Naive thymus-derived CD8-positive, alpha-beta T cell (primary cell): ENCODE measurements at places on chromosomes 4 and X. TPM values are rescaled to one million over a fixed set of nuclear protein-coding genes. Genes with fewer than 3 reads are reported as not detected.

- H3K27me3 ChIP-seq, result no peaks in the 10 kb centered on the region
- H3K4me3 ChIP-seq, result no peak overlapping the region
- H3K27ac ChIP-seq, result no peak overlapping the region
- H3K36me3 ChIP-seq, result no peaks in the 10 kb centered on the region
- no peak for DNase-seq
Measured at GRCh38 chrX:68723491-68724155, 76.2 kb downstream of the STARD8 start.

GRCh38 chrX:110143454-110144210, 140.7 kb downstream of the TMEM164 start:
- peak overlapping the region; percentile 8 for H3K27ac ChIP-seq
- H3K27me3 ChIP-seq, result no peaks in the 10 kb centered on the region
- H3K4me3 ChIP-seq, result no peak overlapping the region
- no peaks in the 10 kb centered on the region for H3K36me3 ChIP-seq

- H3K4me1 ChIP-seq, result peaks cover 60% of the 10 kb centered on the region
- no peaks in the 10 kb centered on the region for H3K27me3 ChIP-seq
- H3K4me3 ChIP-seq, result peak overlapping the region; percentile 84
- H3K27ac ChIP-seq, result peak overlapping the region; percentile 77
- H3K36me3 ChIP-seq, result no peaks in the 10 kb centered on the region
- no peak for DNase-seq
Measured at GRCh38 chr4:8199594-8200301, 658 bp downstream of the SH3TC1 start.

The MAGEB1 gene
- total RNA-seq, result not detected

DNA sequence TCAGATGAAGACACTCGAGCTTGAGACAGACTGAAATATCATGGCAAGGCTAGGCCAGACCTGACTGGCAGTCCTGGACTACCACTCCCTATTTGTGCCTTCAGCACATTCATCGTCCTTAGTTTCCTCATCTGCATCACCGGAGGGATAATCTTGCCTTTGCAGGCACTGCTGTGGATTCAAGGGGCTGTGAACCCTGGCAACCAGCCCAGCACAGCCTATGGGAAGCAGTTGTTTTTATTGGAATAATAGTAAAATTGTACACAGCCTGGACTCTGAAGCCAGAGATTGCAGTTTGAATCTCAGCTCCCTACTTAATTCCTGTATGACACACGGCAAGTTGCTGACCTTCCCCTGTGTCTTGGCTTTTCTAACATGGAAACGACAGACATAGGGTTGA, 161.0 kb downstream of the NSUN7 start:
- H3K27me3 ChIP-seq, result no peaks in the 10 kb centered on the region
- H3K36me3 ChIP-seq, result no peaks in the 10 kb centered on the region
- no peak overlapping the region for H3K4me3 ChIP-seq
- no peak for DNase-seq
